ENCODE measurements at places on chromosomes 1 and 21.
A peak's percentile ranks its signal among the peaks of the same experiment; 100 is the strongest.

GRCh38 chr1:168470901-168471431, 72.8 kb downstream of the XCL2 start:
- no peak for DNase-seq

GRCh38 chr1:147721716-147722115, 38.7 kb downstream of the GJA5 start:
- DNase-seq, result no peak

DNA sequence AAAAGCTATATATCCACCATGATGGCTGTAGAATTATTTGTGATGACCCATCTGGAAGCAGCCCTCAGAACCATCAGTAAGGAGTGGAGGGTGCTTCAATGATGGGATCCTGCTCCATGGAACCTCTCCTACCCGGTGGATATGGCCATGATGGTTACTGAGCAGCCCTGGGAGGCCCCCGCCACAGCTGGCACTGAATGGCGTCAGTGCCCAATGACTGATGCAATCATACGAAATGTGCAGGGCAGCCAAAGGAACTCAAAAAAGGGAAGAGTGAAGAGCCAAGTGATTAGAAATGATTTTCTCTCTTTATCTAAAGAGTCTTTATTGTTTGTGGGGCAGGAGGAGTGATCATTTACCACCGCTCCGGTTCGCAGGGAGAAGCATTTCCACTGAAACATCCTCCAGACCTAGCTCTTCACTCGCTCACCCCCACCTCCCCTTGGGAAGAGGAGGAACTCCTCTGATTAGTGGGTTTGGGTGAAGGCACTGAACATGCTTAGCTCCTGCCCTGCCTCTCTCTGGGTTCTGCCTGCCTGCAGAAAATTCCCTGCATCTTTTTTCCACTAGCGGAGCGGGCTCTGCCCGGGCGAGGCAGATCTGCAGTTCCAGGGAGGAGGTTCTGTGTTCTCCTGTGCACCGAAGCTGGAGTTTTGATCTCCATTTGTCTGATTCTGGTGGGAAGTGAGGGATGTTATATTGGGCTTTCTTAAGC, 260.3 kb downstream of the GRIK3 start:
- no peak for DNase-seq

DNA sequence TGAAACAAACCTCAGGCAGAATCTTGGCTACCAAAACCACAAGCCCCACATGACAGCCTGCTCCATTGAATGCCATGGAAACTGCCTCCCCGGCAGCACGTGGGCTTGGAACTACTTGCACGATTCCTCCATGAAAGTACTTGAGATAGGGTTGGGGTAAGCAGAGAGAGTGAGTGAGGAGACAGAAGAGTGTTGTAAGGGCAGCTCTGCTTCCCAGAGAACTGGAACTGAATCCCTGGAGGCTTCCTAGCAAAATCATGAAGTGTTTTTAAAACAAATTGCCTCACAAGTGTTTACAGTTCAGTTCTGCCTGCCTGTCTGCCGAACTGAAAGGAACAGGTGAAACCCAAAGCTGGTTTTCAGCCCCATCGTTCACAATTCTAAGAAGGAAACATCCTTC, 35.3 kb upstream of the DNASE2B start:
- peak; percentile 93 for DNase-seq

DNA sequence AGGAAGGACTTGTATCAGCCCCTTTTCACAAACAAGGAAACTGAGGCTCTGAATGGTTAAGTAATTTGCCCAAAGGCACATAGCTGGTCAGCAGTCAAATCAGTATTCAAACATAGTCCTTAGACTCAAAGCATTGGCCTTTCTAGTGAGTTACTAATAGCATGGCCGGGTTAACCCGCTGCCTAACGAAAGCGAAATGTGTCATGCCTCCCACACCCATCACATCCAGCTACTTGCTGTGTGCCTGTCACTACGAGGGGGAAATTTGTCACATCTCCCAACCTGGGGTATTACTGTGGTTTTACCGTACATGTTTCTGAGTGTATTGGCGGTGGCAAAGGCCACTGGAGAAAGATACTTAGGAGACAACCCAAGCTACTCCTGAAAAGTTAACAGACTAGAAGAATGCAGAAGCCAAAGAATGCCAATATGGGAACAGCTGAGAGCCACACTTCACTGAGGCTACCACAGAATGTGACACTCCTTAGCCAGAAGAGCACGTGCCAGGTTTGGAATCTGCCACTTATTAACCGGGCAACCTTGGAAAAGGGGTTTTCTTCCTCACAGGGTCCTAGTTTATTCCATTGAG, 363.5 kb downstream of the KCNH1 start:
- no peak for DNase-seq
